ENCODE measurements at places on chromosomes 7 and 10. TPM values are rescaled to one million over a fixed set of nuclear protein-coding genes. Genes with fewer than 3 reads are reported as not detected.

HEPACAM2 gene
- polyA plus RNA-seq: not detected

DNA sequence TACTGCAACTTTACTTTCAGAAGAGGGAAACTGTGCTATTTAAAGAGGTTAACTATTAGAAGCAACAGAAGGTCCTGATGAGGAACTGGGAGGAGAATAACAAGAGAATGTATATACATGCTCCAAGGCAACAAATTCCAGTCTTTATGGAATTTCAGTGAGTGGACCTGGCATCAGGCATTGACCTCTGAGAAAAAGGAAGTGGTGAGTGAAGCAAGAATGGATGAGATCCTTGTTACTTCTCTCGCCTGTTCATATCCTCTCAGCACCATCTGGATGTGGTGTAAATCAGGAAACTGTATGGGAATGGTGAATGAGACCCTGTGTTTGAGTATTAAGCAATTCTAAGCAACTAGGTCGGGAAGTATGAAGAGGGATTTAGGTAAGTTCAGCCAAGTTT lies 30.3 kb upstream of the KBTBD2 start:
- no peak for DNase-seq

- no peak for DNase-seq
Observed at GRCh38 chr7:151179946-151180345, 7.1 kb downstream of the ASB10 start.

DNA sequence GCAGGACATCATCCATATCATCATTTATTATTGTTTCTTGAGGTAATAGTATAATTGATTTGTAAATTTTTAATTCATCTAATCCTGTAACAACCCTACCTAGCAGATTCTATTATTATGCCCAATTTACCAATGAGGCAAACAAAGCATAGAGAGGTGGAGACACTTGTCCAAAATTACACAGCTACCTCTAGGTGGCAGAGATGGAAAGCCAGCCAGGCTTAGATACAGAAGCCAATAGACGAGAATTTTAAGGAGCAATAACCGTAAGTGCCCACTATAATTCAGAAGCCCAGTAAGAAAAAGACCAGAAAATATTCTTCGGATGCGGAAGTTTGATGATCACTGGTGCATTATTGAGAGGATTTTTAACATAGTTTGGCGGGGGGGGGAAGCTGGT lies 54.0 kb downstream of the ANK3 start:
- DNase-seq: no peak

- DNase-seq: no peak
Observed at GRCh38 chr7:45122975-45123860, 11.7 kb upstream of the TBRG4 start.

CHAT gene
- polyA plus RNA-seq: not detected

GRCh38 chr10:122618461-122619165 lies 58.1 kb downstream of the DMBT1 start:
- no peak for DNase-seq

ZSCAN25 gene
- polyA plus RNA-seq: 8.8 TPM

NPC1L1 gene
- 0.04 TPM for polyA plus RNA-seq

GRCh38 chr10:5354068-5354467 lies 10.7 kb upstream of the UCN3 start:
- DNase-seq: no peak

DNA sequence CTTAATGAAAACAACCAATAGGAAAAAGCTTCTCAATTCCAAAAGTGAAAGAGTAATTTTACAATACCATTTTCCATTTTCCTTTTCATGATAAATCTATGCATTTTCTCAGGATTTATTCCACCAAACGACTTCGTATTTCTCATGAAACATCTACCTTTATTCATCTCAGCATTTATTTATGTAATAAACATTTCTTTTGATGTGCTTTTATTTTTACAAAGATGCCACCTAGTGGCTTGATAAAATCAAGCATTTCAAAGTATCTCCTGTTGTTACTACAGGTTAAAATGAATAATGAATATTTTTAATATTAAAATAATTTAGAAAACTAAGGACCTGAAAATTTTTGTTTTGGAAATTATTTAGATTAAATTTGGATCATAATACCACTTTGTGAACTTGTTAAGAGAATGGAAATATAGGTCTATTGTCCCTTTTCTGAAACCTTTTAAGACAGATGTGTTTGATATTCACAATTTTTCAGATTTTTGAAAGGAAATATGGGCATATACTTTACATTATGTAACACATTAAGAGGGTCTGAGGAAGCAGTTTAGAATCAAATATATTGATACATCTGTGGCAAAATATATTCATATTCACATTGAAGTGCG lies 2.7 kb upstream of the IQUB start:
- no peak for DNase-seq

SYT15 gene
- polyA plus RNA-seq: 5.2 TPM

GRCh38 chr7:75998038-75998437 lies 3.6 kb upstream of the TMEM120A start:
- no peak for DNase-seq

ARHGAP21 gene
- 63.2 TPM for polyA plus RNA-seq
